Hepatic stellate cell (primary cell): ENCODE measurements at places on chromosomes 6 and 20.

DNA sequence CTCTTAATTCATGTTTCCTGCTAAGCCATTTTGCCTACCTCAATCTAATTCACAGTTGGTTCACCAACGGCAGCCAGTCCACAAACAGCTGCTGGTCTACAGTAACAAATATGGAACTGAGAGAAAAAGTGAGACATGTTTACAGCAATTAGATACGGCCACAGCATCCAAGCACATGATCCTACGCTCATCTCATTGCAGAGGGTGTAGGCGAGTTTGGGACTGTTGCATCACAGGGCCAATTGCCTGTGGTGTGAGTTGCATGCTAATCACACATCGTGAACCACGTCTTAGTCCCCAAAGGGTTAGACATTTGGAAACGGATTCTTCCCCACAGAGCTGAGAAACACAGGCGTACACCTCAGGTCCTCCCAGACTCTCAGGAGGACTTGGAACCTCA is 166.9 kb downstream of the EYA2 start:
- no peak for DNase-seq

- no peak for DNase-seq
Measured at GRCh38 chr20:2141600-2142575, 40.3 kb downstream of the STK35 start.

DNA sequence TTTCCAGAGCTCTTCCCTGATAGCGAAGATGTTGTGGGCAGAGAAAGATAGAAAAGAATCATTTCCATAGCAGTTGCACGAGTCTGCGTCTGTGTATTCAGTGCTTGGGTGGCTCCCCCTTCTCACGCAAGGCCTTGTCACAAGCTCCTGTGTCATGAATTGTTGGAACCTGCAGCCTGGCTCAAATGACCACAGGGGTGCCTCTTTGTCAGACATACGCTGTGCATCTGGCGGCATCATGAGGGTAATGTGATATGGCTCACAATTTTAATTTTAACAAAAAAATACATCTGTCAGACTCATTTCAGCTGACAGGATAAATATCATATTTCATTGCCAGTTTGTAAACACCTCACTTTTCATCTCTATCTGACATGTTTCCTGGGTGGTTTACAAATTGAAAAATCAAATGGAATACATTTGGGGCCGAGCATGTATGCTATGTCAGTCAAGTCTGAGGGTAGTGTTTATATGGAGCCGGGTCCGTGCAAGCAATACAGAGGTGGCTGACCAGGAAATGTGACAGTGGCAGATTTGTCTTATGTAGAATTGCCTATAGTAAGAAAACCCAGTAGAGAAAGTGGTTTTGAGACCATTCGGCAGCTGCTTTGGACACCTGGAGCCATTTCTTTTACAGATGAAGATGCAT is 90.9 kb downstream of the CAP2 start:
- DNase-seq: no peak

DNA sequence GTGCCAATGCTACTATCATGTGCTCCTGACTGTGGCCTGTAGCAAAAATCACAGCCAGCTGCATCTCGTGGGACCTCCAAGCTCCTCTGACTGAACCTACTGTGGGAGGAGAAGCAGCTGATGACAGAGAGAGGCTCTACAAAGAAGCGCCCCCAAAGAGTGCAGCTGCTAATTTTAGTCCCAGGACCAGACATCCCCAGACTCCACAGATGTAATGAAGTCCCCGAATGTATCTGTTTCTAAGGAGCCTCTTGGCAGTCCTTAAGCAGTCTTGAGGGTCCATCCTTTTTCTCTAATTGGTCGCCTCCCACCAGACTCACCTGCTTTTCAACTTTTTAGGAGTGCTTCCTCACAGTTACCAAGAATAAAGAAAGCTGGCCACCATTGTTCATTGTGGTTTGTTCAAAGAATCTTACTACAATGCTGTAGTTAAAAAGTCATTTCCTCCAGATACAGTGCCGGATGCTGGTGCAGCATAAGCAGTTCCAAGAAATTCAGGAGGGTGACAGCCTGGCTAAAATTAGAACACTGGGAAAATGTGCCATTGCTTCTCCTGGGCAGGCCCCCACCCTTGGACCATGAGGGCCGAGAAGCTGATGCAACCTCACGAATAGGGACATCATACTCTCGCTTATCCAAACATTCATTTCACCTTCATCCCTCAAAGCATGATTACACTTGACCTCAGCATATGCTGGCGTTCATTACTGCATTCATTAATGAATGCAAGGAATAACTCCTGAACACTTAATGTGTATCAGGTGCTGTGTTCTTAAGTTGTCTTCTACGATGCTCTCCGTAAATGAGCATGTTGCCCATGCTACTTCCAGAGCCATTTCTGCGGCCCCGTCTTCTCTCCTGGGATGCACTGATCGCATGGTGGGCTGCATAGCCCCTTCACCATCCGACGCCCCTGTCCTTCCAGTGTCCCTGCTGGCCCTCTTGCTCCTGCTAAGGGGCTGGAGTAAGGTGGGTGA is 66.4 kb downstream of the LY86 start:
- DNase-seq: no peak

GRCh38 chr6:135940616-135941167 is 89.2 kb downstream of the PDE7B start:
- no peak for DNase-seq

DNA sequence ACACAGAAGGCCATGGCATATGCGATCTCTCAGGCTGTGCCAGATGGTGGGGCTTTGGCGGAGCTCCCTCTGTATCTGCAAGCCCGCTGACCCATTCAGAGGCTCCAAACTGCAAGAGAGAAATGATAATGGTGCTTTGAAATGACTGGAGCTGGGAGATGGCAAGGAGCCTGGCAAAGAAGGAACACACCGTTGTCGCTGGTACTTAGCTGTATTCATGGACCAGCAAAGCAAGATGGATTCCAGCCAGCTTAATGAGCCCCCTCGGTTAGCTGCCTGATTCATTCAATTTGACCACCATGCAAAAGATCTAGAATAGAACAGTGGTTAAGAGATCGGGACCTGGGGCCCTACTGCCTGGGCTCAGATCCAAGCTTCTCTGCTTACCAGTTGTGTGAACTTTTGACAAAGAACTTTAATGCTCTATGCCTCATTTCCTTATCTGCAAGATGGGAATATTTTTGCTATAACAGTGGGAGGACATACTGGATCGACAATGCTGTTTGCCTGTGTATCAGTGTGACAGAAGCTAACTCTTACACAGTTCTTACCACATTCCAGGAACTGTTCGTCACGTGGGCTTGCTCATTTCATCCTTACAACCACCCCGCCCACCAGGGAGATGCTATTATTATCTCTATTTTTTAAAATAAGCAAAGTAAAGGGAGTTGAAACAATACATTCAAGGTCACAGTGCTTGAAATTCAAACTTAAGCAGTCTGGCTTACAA is 317.8 kb upstream of the SULF2 start:
- no peak for DNase-seq

DNA sequence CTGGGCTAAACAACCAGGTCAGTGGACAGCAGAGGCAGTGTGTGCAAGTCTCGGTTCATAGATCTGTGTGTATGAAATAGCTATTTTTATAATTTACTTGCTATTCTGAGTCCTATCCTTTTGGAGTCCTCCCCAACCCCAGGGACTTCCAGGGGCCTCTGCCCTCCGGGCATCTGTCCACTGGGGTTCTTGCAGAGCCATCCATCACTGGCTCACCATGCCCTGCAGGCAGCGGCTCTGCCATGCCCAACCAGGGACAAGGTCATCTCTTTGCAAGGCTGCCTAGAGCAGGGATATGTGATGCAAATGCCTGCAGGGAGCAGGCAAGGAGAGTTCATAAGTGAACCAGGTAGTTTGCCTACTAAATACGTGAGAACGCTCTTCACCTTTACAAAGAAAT is 10.5 kb upstream of the BEND3 start:
- DNase-seq: no peak

DNA sequence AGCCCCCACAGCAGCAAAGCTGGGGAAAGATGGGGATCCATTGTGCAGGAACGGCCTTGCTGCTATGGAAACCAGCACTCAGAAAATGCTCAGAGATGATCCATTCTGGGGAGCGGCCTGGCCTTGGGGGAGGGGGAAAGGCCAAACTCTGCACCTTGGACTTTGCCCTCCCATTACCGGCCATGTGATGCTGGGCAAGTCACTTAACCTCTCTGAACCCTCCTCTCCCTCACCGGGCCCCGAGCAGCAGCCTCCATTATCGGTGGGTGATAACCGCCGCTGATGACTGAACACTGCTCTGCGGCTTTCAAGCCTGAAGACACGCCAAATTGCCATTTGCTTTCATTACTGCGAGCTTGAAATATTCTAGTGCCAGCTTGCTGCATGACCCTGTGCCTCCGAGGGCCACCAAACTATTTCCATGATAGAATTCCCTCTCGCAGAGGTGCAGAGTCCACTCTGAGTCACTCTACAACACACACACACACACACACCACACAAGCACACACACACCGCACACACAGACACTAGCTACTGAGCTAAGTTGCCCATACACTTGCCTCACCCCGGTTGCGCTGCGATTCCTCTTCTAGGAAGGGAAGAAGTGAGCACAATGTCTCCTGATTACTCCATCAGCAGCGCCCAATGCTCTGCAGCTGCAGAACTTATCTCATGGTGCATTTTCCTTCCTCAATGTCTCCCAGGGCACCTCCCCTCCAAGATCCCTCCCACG is 20.6 kb upstream of the SIRPA start:
- no peak for DNase-seq

GRCh38 chr20:22324505-22324904 is 259.9 kb downstream of the FOXA2 start:
- DNase-seq: no peak

- peak; percentile 32 for DNase-seq
Measured at GRCh38 chr6:124967444-124967843, 5.2 kb downstream of the RNF217 start.

DNA sequence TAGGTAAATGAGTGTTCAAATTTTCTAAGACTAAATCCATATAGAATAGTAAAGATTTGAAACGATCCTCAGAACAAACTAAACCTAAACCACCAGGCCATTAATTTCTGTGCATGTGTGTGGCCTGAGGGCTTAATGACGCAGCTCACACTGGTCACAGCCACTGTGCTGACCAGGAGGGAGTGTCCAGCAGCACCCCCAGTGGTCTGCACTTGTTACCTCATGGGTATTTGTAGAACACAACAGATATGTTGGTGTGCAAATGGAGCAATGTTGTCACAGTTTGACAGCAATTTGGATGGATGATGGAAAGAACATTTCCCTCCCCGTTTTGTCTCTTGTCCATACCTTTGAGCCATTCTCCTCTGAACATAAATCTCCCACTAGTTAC is 122.4 kb upstream of the EXOC2 start:
- DNase-seq: no peak

DNA sequence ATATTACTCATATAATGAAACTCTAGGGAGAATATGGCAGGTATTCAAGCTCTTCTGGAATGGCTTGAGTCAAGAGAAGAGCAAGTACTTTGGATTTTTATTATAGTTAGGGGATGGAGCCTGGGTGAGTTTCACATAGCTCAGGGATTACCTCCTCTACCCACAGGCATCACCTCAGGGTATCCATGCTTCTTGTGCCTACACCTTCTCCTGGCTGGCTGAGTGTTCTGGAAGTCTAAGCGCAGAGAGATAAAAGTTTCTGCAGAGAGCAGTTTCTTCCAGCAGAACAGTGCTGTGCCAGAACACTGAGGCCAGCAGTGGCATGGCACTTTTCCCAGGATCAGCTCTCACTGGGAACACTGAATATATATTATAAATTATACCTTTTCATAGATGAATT is 199.7 kb upstream of the KCNQ5 start:
- no peak for DNase-seq

DNA sequence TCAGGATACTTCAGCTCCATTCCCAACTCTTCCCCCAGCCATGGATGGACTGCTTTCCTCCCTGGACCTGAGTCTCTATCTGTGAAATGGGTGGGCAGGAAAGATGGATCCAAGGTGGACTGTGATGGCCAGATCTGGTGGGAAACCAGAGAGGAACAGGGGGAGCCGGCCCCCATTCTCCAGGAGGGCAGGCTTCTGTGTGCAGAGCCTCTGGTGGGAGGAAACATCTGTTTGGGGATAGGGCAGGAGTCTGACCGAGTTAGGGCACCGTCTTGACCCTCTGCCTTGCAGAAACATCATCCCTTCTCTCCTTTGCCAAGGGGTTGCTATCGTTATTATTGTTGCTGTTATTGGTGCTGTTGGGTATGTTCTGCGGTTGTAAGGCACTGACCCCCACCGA is 91.5 kb downstream of the TOX2 start:
- DNase-seq: no peak

DNA sequence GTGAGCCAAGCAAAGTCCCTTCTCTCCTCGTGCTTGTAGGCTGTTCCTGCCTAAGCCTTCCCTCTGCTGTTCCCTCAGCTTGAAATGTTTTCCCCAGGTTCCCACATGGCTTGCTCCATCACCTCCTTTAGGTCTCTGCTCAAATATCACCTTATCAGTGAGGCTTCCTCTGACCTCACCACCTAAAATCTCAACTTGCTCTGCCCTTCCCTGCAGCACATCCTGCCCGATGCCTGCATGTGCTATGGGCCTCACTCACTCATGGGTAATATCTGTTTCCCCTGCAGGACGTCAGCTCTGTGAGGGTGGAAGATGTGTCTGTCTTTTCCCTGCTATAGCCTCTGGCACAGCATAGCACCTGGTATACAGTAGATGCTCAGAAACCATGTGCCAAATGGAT is 29.9 kb upstream of the FKBP1A start:
- DNase-seq: no peak

GRCh38 chr6:116254297-116255056 is 602 bp upstream of the TSPYL4 start:
- DNase-seq: no peak

- DNase-seq: no peak
Measured at GRCh38 chr20:63831646-63831992, 555 bp upstream of the ZBTB46 start.
